Myometrial cell (primary cell): ENCODE measurements at places on chromosomes 5 and 9. TPM values are rescaled to one million over a fixed set of nuclear protein-coding genes. Genes with fewer than 3 reads are reported as not detected.

CNTNAP3B gene
- 2.6 and 8.2 TPM in 2 replicates for total RNA-seq

ATP10B gene
- total RNA-seq: not detected in 2 replicates

LCN1 gene
- total RNA-seq: not detected in 2 replicates

CTSV gene
- 0.86 and 1.2 TPM in 2 replicates for total RNA-seq

C9orf50 gene
- not detected in 2 replicates for total RNA-seq

BARX1 gene
- total RNA-seq: not detected in 2 replicates
